ENCODE measurements at places on chromosomes 7 and 10.

DNA sequence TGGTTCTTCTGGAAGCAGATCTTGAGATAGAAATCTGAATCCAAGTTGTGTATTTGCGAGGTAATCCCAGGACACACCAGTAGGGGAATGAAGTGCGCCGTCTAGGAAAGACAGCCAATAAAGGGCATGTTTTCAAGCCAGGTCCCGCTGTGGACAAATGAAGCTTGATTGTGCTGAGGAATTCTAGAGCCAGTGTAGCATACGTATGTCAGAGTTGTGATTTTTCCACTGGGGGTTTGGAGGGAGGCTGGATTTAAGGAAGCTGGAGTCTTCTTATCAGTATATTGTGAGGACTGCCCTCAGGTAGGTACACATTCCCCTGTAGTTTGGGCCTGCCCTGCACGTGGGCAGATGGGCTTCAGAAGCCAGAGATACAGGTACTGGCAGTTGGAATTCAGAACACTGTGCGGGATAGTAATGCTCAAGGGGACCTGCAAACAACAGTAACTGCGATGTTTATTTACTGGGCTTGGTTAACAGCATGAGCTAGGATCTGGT is 50.9 kb downstream of the GALNT11 start:
- no peak for DNase-seq

DNA sequence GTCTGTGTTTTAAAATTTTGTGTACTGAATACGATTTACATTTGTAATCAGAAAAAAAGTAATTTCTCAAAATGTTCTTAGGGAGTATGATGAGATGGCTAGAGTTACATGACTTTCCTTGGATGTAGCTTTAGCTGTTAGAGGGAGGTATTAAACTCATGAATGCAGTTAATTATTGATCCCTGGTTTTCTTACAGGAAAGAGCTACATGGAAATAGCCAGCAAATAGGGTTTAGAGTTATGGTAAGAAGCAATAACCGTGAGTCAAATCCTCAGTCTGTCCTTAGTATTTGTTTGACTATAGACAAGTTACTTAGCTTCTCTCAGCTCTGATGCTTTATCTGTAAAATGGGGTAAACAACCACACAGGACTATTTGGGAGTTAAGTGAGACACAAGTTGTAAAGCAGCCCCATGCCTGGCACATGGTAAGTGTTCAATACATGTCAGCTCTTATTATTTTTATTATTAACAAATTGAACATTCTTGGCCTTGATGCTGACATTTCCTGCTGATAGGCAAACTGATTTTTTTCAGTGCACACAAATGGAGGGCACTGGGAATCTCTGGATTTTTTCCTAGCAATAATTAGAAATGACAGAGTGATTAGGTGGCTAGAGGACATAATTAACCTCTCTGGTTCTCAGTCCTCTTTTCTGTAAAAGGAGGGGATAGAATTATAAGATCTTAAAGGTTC is 204.5 kb upstream of the PHYHIPL start:
- DNase-seq: no peak

DNA sequence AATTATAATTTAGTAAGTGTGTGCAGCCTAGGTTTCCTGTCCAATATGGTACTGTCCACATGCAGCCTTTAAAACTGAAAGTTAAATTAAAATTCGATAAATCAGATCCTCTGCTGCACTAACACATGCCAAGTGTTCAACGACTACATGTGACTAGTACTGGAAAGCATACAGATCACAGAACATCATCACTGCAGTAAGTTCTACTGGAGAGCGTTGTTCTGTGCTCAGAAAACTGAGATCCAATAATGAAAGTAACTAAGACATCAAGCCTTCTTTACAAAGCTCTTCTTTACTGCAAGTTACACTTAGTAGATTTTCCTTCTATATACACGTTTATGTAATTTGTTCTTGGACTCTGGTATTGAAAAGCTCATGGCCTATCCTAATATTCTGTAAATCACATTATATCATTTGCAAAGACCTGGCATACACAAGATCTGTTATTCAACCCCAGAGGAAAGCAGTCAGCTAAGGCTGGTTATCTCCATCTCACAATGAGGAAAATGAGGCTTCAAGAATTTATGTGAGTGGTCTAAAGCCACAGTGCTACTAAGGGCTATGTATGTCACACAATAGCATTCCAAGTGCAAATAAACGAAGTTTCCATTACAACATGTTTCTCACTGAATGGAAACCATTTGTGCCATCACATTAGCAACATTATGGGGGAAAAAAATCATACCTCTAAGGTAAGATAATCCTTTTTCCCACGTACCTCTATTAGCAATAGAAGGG is 77.6 kb downstream of the VPS41 start:
- no peak for DNase-seq

- no peak for DNase-seq
Measured at GRCh38 chr7:26374647-26375373, 83.1 kb downstream of the SNX10 start.

DNA sequence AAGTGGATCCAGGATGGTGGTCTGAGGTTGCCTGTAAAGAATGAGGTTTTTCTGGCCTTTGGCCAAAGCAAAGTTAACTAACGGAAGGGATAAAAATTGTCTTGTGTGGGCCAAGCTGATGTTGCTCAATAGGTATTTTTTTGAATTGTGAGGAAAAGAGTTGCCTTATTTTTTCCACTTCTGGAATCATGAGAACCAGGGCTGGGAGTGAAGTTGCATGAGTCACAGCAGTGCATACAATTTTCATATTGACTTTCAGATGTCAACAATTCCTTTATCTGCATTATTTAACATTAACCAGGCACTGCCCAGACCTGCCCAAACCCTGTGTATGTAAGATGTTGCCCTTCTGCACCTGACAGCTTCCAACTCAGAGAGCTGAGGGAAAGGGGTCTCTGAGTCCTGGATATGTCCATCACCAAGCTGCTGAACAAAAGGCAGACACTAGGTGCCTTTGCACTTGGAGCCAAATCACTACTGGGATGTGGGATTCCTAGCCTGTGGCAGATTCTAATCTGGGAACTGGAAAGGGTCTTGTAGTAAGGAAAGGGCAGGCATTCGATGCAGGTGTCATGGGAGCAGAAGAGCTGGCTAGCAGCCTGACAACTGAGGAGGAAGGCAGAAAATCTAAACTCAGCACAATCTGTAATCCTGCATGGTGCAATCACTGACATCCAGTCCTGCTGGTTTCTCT is 52.3 kb upstream of the SLC35B4 start:
- no peak for DNase-seq

DNA sequence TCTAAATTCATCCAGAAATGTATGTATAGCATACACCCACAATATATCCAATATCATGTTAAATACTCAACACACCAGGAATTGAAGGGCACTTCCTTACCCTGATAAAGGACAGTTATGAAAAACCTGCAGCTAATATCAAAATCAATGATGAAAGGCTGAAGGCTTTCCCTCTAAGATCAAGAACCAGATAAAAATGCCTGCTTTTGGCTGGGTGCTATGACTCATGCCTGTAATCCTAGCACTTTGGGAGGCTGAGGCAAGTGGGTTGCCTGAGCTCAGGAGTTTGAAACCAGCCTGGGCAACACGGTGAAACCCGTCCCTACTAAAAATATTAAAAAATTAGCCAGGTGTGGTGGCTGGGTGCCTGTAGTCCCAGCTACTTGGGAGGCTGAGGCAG is 21.6 kb upstream of the UPP1 start:
- DNase-seq: no peak

DNA sequence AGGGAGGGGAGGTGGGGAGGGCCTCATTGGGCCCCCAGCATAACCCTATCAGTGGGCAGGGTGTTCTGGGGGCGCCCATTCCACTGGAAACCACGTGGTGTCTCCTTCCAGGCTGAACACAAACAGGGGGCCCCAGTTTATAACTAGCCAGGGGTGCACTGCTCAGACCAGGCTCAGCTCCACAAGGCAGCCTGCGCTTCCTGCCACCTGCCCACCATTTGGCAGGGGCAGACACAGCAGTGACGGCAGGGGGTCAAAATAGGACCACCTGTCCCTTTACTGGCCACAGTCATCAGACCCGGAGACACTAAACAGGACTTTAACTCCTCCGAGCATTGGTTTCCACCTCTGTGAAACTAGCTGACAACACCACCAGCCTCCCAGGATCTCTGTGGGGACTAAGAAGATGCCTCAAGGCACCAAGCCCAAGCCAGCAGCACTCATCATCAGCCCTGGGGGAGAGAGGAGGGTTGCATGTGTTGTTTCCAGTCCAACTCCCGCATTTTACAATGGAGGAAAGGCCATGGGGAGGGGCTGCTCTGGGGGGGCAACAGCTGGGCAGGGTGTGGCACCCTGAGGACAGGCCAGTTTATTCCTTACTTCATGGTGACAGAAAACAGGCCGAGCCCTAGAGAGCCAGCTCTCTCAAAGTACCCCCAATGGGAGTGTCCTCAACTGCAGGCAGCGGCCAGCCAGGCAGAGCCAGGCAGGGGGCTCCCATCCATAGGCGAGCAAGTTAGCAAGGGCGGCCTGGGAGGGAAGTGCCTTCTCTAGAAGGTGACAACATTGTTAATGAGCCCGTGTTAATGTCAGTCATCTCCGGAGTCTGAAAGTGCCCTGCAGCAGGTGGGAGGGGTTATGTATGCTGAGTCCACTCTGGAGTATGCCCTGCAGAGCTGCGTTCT is 127.6 kb downstream of the TNS3 start:
- DNase-seq: no peak

GRCh38 chr10:105644091-105644490 is 1003.0 kb downstream of the SORCS3 start:
- DNase-seq: no peak

GRCh38 chr7:130332259-130333053 is 12.2 kb upstream of the CPA5 start:
- no peak for DNase-seq

DNA sequence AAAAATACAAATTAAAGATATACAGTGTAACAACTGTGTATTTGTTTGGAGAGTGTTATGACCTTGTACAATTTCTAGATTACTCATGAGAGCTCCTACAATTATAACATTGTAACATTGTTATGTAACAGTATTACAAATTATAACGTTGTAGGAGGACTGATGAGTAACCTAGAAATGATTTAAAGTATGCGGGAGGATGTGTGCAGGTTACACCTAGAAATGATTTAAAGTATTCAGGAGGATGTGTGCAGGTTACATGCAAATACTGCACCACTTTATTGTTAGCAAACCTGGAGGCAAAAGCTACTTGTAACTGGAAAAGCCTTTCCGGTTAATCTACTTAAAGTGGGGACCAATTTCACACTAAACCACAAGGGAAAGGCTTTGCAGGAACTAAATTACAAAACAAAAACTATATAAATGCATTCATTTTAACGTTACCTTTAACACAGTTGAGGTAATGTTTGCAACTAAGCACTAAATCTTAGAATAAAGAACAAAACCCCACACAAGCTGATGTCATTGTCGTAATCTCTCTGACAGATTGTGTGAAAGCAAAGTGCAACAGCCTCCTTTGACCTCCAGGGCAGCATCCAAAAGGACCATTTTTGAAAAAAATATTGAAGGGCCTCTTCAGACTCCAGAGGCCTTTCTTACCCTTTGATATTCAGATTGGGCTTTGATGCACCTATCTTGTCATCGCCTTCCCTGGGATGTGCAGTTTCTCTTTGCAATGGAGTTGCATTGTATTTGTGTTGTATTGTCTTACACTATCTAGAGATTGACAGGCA is 522.1 kb upstream of the FOXK1 start:
- DNase-seq: no peak

DNA sequence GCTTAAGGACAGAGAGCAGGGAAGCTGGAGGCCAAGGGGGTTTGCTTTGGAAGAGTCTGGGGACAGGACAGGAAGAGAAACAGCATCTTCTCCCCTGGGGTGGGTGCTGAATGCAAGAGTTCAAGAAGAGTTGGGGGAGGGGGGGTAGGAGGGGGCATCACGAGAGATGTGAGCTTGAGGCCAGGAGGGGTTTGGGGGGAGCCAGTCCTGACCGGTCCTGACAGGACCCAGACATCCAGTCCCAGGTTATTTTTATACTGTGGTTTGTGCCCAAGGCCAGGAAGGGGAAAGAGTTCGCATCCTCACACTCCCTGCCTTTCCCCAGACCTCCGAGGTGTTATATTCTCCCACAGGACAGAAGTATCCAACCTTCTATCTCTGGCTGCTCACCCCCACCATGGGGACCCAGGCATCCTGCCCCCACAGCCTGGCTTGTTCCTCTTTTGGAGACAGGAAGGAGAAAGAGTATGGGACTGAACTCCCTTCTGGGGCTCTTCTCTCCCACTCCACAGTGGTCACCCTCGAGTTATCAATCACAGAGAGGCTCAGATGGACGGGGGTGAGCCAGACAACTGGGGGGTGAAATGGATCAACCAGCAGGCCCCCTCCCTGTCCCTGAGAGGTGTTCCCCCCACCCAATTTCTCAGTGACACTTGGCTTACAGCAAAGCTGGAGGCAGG is 2.8 kb downstream of the TSC22D4 start:
- DNase-seq: no peak

DNA sequence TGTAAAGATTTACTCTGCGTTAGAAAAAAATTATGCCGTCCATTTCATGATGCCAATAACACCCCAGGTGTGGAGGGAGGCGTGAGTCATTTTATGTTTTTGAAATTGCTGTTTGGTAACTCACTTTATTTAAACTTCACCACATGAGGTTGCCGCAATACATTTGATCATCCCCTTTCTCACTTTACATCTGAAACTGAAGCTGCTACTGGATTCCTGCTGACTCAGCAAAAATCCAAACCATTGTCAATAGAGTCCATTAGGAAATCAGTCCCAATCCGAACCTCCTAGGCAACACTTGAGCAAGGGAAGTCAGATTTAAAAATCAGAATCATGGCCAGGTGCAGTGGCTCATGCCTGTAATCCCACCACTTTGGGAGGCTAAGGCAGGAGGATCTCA is 136.6 kb upstream of the SVIL start:
- no peak for DNase-seq

DNA sequence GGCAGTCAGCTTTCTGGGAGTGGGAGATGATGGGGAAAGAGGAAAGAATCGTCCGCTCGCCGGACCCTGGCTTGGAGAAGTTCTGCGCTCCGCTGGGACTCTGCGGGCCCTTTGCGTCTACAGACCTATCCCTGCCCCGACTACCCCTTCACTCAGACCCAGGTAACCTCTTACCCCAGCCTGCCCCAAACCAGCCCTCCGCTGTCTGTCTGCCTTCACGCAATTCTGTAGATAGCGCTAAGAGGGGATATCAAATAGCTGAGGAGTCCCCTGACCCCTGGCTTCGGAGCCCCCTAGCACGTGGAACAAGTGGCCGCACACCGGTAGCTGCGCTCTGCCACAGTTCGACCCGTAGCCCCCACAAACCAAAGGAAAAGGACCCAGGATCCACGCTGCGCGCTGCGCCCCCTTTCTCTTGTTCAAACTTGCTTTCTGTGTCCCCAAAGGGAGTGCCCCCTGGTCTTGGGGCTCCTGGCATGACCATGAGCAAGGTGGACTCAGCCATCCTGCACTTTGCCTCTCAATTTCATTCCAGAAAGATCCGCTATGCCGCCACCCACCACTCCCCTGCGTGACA is 7.0 kb downstream of the HOXA4 start:
- DNase-seq: no peak

- DNase-seq: no peak
Measured at GRCh38 chr7:93629291-93629801, 54.8 kb upstream of the CALCR start.

DNA sequence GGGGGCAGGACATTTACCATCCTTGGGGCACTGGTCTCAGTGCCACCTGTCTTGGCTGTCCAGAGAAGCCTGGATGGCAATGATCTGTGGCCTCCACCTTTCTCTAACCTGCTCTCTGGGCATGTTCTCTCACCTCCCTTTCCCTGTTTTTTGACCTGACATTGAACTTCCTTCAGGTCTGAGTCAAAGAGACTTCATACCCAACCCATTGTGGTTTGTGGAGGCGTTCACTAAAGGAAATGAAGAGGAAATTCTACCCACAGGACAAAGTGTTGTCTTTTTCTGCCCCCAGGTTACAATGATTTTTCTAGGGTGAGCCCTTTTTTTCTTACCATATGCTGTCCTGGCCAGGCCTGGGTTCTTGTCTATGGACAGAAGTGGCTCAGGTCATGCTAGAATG is 76.6 kb downstream of the CYP26A1 start:
- no peak for DNase-seq
